ENCODE measurements at places on chromosomes 12 and 14.

DNA sequence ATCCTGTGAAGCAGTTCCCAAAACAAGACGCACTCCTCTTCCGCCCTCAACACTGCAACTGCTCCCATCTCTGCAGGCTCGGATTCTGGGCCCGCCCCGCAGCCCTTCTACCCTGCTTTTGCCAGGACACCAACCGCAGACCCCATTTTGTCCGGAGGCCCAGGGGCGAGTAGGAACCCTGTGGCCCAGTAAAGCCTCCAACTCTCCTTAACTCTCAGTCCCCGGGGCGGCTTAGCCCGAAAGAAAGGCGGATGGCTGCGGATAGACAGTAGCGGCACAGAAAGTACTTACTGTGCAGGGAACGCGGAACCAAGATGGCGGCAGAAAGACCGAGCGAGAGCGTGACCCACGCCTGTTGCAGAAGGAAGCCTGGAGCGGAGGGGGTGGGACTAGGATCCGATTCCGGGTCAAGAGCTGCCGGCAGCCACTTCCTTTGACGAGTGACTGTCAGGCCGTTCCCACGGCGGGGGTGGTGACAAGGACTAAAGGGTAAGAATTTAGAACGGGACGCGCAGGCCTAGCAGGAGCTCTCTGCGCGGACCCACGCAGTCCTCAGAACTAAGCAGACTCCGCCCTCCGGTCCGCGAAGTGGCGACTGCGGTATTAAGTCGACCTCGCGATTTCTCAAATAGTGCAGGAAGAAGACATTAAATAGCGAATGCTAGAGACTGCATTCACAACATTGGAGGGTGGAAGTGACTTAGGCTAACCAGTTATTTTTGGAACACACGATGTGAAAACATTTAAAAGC, at the start of gene NACA:
NACA (minus strand) TSS at position 328 of the 751 bp plus-strand sequence. CDS start 778 bp downstream, outside the sequence.
- DNase-seq, result peak; percentile 98

GRCh38 chr12:115916910-115917668, 360.4 kb downstream of the MED13L start:
- DNase-seq, result peak; percentile 61

- DNase-seq, result peak; percentile 34
These were observed 1.3 kb downstream of the AHSA1 start for GRCh38 chr14:77459072-77459723.

DNA sequence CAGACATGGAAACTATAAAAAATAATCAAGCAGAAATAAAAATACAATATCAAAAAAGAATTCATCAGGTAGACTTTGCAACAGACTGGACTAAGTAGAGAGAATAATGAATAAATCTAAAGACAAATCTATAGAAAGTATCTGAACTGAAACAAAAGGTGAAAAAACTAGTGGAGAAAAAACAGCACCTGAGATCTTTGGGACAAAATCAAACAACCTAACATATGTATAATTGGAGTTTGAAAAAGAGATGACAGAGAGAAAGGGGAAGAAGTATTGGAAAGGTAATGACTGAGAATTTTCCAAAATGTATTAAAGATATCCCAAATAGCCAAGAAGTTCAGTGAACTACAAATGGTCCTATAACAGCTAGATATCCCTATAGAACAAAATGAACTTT, 245.4 kb downstream of the IPO8 start:
- no peak for DNase-seq

GRCh38 chr14:50030036-50030435, 86.3 kb downstream of the VCPKMT start:
- no peak for DNase-seq

GRCh38 chr12:12095021-12095420, 24.3 kb downstream of the BCL2L14 start:
- DNase-seq, result no peak

- DNase-seq, result no peak
These were observed 126.8 kb upstream of the CPM start for GRCh38 chr12:69059465-69060457.

GRCh38 chr12:117360551-117361346, 677 bp downstream of the NOS1 start:
- no peak for DNase-seq

DNA sequence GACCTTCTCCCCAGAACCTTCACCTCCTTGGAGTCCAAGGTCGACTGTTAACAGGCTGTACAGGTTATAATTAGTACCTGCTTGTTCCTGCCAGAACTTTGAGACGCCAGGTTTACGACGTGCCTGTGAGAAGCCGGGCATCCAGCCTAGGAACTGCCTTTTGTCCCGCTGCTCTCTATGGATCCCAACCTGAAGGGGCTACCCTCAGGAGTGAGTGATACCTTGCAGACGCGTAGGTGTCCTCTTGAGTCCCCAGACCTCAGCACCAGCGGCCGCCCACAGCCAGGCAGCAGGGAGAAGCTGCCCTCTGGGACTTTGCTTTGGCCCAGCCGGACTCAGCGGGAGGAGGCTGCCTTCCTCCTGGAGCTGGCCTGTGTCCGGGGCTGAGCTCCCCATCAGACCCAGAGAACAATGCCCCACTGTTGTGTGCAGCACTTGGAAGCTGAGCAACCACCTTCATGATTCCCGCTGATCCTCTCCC, 16.2 kb downstream of the SYNE3 start:
- no peak for DNase-seq

DNA sequence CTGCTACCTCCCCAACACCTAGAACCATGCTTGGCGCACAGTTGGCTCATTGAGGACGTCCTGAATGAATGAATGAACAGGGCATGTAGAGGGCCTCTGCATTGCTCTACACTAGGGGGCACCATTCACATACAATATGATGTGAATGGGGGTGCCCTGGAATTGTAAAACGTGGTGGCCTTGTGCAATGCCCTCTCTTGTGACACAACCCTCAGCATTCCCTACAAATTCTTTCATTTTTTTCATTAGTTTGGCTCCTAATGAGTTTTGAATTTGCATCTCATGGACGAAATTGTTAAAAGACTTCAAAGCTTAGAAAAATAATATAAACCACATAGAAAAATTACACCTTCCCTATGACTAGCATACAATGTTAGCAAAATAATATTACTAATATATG, 2.3 kb upstream of the DIO2 start:
- no peak for DNase-seq

DNA sequence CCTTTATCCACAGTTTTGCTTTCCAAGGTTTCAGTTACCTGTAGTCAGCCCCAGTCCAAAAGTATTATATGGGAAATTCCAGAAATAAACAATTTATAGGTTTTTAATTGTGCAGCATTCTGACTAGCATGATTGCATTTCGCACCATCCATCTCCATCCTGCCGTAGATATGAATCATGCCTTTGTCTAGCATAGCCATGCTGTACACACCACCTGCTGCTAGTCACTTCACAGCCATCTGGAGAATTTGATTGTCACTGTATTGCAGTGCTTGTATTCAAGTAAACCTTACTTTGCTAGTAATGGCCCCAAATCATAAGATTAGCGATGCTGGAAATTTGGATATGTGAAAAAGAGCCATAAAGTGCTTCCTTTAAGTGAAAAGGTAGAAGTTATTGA, 36.0 kb downstream of the MUCL1 start:
- DNase-seq, result no peak

- DNase-seq, result no peak
These were observed 6.3 kb downstream of the PPM1H start for GRCh38 chr12:62928632-62929031.

DNA sequence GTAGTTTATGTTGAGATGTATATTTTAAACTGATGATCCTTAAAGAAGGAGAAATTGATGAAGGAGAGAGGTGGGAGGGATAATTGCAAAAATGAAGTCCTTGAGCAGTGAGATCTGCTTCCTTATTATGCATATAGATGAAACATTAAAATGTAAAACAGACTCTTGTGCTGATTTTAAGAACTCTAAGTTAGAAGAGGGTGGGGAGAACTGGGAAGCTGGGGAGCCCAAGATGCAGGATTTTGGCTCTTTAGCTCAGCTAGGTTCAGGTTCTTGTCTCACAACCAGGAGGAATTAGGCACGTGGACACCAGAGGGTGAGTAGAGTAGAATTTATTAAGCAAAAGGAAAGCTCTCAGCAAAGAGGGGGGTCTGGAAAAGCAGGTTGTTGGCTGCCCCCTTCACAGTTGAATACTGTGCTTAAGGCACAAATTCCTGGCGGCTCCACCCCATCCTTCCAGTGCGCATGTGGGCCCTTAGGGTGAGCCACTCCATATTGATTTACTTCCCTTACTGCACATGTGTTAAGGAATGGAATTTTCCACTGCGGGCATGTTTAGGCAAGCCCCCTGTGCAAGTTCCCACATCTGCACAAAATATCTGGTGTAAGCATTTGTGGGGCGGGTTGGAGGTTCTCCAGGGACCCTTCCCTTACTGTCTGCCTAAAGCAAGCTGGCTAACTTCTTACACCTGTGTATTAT, 141.9 kb downstream of the BICD1 start:
- no peak for DNase-seq

DNA sequence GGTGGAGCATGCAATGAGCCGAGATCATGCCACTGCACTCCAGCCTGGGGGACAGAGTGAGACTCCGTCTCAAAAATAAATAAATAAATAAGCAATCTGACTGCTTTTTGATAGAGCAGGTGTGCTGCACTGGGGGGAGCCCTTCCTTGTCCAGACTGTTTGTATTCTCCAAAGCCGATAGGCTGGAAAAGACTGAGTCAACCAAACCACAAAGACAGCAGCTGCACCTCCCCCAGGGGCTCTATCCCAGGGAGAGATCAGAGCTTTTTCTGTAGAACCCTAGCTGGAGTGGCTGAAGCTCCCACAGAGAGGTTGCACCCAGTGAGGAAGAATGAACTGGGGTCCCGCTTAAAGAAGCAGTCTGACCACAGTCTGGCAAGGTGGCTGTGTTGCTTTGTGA, 45.8 kb upstream of the LALBA start:
- DNase-seq, result no peak

DNA sequence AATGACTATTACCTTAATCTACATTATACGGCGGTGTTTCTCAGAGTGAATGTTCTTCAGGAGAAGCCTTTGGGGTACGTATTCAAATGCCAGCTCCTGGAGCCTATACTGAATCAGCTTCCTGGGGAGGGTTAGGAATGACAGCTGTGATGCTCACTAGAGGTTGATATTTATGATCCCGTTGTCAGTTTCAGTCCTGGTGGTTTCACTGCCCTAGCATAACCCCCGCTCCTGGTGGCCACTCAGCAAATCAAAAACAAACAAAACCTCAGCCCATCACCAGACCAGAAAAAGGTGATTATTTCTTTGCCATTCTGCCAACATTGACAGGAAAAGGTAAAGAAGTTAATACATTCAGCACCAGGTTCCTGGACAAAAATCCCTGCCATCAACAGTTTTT, 136.5 kb upstream of the CRY1 start:
- no peak for DNase-seq

- no peak for DNase-seq
These were observed 2.7 kb downstream of the BTBD7 start for GRCh38 chr14:93329965-93330608.

DNA sequence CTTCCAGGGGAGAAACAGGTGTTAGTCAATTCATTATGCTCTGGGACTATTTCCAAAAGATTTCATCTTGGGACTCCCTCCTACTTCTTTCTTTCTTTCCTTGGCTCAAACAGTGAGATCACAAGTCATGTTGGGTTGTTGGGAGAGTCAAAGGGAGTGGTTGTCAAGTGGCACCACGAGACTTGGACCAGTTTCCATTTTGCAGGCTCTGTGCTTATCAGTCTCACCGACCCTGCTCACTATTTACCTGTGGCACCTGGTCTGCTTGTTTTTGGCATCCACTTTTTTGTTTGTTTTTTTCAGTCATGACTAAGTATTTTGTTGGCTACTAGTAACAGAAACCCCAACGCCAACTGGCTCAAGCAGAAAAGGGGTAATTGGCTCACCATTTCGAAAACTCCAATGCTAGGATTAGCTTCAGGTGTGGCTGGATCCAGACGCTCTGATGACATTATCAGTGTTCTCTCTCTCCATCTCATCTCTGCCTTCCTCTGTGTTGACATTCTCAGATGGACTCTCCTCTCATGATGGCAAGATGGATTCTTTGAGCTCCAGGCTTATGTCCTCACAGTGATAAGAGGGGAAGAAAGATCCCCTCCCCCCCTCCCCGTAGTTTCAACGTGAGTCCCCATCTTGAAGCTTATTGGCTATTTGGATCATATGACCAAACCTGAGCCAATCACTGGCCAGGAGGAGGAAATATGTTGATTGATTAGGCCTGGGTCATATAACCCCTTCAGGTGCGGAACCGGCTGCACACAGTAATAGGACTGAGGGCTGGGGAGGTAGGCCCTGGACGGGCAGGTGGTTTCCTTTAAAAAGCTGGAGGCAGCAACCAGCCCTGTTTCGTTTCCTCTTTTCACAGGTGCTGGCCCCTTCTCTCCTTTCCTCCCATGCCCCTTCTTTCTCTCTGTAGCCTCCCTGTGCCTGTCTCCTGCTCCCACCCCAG, 84.2 kb downstream of the AACS start:
- DNase-seq, result no peak

GRCh38 chr14:20332431-20332787, 670 bp downstream of the CCNB1IP1 start:
- no peak for DNase-seq

DNA sequence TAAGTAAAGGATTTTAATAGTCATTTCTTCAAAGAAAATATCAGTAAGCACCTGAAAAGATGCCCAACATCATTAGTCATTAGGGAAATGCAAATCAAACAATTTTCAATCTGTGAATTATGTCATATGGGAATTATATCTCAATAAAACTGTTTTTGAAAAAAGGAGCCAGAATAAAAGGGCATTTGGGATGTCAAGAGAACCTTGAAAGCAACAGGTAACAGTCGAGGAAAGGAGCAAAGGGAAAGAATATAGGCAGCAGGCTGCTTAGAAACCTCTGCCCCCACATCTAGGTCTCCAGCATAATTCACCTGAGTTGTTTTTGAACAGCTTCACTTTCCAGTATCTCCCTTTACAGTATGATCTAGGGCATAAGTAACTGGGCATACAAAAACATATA, 12.2 kb downstream of the RAD9B start:
- DNase-seq, result no peak

GRCh38 chr12:6840761-6841515, at the start of gene GNB3:
Gene GNB3, plus strand, starts transcription at chr12:6840925. Its CDS starts 363 bp downstream, at chr12:6841288.
- DNase-seq, result no peak

GRCh38 chr12:9732921-9733461, at the start of gene CLECL1:
Gene CLECL1, minus strand, starts transcription at chr12:9733097.
- no peak for DNase-seq

GRCh38 chr12:39830171-39830570, 210.6 kb upstream of the ABCD2 start:
- no peak for DNase-seq

GRCh38 chr12:89225401-89225800, 126.9 kb downstream of the DUSP6 start:
- peak; percentile 57 for DNase-seq
